KG1 (cell line): ENCODE measurements at places on chromosomes 5 and 9.

DNA sequence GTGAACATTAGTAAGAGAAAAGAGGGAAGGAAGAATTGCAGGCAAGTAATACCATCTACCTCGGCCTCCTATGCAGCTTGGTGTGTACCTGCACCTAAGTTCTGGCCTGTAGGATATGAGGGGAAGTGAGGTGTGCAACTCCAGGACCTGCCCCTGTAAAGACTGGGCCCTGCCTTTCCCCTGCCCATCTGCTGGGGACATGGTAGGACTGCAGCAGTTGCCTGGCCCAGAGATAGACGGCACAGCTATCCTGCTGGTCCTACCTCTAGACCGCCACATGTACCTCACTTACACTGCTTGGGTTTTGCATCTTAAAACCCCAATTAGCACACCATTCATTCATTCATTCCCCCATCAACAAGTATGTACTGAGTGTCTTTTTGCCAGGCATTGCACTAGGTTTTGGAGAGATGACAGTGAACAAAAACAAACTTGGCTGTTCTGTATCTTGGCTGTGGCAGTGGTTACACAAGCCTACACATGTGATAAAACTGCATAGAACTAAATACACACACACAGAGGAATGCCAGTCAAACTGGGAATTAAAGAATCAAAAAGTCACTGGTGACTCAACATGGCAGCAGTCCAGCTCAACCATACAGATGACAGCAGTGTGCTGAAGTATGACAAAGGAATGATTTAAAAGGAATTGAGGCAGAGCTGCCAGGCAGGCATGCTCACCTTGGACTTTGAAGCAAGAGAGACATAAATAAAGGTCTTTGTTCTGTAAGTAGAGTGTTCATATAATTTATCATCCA lies 23.3 kb upstream of the MGAT1 start:
- DNase-seq, result no peak

DNA sequence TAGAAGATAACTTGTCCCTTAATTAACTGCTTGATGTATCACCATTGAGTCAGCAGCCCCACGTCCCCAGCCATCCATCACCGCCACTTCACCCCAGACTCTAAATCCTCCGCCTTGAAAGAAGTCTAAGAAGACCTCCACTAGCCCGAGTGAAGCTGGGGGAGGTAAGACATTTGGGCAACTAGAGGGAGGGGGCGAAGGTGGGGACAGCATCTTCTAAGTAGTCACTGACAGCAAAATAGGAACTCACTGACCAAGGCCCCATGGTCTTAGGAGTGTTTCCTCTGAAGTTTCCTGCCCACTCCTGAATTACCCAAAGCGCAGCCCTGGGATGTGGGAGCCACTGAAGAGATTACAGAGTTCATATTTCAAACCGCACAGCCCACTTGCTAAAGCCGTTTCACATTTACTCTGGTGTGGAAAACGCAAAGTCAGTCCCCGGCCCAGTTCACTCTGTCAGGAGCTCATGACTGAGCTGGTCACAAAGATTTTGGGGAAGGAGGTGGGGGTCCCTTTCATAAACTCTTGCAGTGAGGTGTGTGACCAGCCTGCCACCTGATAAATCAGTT lies 107.4 kb downstream of the LHFPL2 start:
- DNase-seq, result no peak

DNA sequence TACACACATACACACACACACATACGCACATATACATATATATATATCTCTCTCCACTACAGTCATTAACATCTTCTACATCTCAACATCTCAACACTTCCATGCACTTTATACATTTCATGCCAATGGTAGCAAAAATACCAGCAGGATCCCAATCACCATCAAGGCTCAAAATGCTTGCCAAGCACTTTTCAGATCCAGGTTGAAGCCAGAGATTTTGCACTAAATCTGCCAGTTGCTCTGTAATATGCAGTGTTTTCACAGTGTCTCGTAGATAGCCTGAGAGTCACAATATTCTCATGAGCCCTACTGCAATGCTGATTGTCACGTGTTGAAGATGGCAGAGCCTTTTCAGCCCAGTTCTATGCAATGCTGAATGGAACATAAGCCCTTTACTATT lies 1140.9 kb upstream of the C9orf72 start:
- DNase-seq, result no peak

GRCh38 chr5:169223595-169223953 lies 77.4 kb downstream of the SLIT3 start:
- DNase-seq, result no peak

DNA sequence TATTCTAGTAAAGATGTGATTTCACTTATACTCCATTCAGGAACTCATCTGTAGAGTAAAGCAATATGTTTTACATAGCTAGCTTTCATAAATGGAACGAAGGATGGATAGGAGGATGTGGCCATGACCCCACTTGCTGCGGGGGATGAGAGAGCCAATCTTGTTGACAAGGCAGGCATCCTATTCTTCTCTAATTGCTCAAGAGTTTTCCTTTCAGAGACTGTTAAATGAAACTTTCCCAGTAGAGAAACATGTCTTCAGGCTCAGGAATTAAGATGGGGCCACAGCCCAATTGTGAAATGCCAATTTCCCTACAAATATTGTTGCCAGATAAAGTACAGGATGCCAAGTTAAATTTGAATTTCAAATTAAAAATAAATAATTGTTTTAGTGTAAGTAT lies 196.2 kb upstream of the TUT7 start:
- no peak for DNase-seq

- no peak for DNase-seq
These were observed 254.3 kb downstream of the CDH12 start for GRCh38 chr5:22598796-22599195.

- no peak for DNase-seq
These were observed 183.7 kb downstream of the PDE4D start for GRCh38 chr5:59709846-59710245.

DNA sequence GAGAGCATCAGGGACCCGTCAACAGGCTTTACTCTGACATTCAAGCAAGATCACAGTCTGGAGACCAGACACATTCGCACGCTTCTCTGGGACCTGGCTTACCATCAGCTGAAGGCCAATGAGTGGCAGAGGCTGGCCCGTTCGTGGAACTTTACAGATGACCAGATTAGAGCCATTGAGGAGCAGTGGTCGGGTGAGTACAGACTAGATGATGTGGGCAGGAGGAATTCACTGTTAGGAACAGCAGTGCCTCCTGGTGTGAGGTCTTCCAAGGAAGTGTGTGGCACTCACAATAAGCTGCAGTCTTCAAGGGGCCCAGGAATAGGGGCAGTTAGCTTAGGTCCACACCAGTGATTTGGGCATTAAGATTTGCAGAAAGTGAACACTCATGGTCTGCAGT lies 50.4 kb downstream of the POC5 start:
- no peak for DNase-seq

DNA sequence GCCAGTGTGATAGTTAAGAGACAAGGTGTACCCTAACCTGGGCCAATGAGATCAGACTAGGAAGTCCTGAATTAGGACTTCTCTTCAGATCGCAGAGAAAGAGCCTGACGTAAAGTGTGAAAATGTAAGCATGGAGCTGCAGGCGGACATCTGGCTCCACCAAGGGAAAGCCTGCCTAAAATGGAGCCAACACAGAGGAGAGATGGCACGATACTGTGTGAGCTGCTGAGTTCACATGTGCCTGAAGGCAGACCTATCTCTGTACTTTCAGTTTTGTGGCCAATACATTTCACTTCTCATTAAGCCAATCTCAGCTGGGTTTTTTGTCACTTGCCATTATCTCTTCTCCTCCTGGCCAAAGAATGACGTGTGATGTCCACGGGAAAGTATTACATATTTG lies 210.5 kb downstream of the ELAVL2 start:
- DNase-seq, result no peak

DNA sequence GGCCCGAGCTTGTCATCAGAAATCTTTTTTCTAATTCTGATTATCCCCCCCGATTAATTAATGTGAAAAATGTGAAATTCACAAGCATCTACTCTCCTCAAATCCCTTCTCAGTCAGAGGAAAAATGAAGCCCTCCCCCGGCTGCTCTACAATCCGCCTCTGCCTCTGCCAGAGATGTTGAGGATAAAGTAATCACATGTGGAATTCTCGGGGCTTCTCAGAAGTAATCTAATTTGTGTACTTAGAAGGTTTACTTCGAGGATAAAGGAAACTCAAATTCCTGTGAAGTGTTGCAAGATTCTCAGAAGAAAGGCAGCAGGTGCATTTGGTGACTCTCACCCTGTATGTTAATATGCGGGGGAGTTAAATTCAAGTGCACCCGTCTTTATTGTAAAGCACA lies 726.1 kb upstream of the ADAMTS16 start:
- DNase-seq, result no peak

- no peak for DNase-seq
These were observed 110.0 kb upstream of the DHFR start for GRCh38 chr5:80764786-80765185.

- no peak for DNase-seq
These were observed 388.2 kb downstream of the PRR16 start for GRCh38 chr5:120852222-120852860.

DNA sequence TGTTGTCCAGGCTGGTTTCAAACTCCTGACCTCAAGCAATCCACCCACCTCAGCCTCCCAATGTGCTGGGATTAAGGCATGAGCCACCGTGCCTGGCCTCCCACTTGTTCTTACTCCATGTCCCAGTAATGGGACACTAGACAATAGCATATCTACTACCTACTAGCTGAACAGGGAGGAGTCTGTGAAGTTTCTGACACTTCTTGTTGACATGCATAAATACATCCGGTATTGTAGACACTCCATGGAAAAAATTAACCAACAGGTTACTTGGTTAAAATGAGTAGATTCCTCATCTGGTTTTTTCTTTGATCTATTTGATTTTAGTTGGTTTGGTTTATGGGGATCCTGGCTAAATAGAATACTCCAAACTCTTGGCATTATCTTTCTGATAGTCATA lies 88.3 kb downstream of the SFXN1 start:
- no peak for DNase-seq
